ENCODE measurements at places on chromosomes 11 and 22.

GRCh38 chr22:47160781-47161520, 398.5 kb downstream of the TBC1D22A start:
- H3K27ac ChIP-seq = no peak overlapping the region
- no peaks in the 10 kb centered on the region for H3K4me1 ChIP-seq
- no peak for DNase-seq
- H3K4me3 ChIP-seq = no peak overlapping the region

DNA sequence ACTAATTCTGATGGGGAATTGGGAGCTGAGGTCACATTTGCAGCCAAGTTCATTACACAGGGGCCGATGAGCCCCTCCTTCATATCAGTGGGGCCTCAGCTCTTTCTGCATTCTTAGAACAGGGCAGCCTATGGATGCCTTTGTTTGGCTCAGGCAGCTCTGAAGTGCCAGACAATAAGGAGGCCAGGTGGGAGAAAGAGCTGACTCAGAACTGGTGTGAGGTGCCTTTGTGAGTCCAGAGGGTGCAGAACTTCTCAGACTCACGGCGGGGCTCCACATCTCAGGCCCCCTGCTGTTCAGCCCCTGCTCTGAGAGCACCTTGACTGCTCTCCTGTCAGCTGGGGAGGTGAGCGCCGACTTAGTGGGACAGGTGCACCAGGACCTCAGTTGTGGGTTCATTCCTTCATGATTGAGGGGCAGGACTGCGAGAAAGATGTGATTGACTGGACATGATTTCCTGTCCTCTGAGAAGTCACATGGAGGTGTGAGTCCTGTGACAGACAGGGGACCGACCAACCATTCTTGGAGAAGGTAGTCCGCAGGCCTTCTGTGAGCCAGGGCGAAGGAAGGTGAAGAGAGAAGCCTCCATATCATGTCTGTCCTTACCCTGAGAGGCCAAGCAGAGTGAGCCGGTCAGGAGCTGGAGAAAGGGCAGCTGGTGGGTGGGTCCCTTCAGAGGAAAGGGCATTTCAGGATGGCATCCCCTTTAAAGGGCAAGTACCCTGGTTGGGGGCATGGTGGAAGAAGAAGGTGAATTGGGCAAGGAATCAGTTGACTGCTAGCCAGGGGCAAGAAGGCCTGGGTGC, 245.0 kb upstream of the TBCEL start:
- H3K4me3 ChIP-seq = no peak overlapping the region
- H3K27ac ChIP-seq = no peak overlapping the region
- H3K4me1 ChIP-seq = no peaks in the 10 kb centered on the region
- H3K36me3 ChIP-seq = no peaks in the 10 kb centered on the region
- H3K27me3 ChIP-seq = no peaks in the 10 kb centered on the region

- H3K36me3 ChIP-seq = peaks cover 32% of the 10 kb centered on the region
- no peak for DNase-seq
- no peaks in the 10 kb centered on the region for H3K4me1 ChIP-seq
- no peaks in the 10 kb centered on the region for H3K27me3 ChIP-seq
- H3K27ac ChIP-seq = no peak overlapping the region
Observed at GRCh38 chr22:41659941-41660340, 28.7 kb downstream of the SNU13 start.

- H3K4me3 ChIP-seq = peak overlapping the region; percentile 2
- H3K27me3 ChIP-seq = no peaks in the 10 kb centered on the region
- peaks cover 46% of the 10 kb centered on the region for H3K4me1 ChIP-seq
- H3K27ac ChIP-seq = peak overlapping the region; percentile 96
Observed at GRCh38 chr22:24975813-24976341, 23.4 kb downstream of the KIAA1671 start.

- H3K4me1 ChIP-seq = peaks cover 26% of the 10 kb centered on the region
- no peaks in the 10 kb centered on the region for H3K36me3 ChIP-seq
- DNase-seq = no peak
- H3K4me3 ChIP-seq = no peak overlapping the region
- H3K27ac ChIP-seq = no peak overlapping the region
- no peaks in the 10 kb centered on the region for H3K27me3 ChIP-seq
Observed at GRCh38 chr11:119853581-119854360, 124.8 kb upstream of the NECTIN1 start.

- peaks cover 100% of the 10 kb centered on the region for H3K27me3 ChIP-seq
- H3K27ac ChIP-seq = no peak overlapping the region
- H3K4me3 ChIP-seq = no peak overlapping the region
- DNase-seq = no peak
Observed at GRCh38 chr11:124863826-124864165, 1.4 kb upstream of the ROBO3 start.

- H3K4me1 ChIP-seq = peaks cover 67% of the 10 kb centered on the region
- H3K27ac ChIP-seq = peak overlapping the region; percentile 100
- H3K36me3 ChIP-seq = no peaks in the 10 kb centered on the region
- peak overlapping the region; percentile 97 for H3K4me3 ChIP-seq
Observed at GRCh38 chr11:118789501-118790356, 1.2 kb downstream of the DDX6 start.

DNA sequence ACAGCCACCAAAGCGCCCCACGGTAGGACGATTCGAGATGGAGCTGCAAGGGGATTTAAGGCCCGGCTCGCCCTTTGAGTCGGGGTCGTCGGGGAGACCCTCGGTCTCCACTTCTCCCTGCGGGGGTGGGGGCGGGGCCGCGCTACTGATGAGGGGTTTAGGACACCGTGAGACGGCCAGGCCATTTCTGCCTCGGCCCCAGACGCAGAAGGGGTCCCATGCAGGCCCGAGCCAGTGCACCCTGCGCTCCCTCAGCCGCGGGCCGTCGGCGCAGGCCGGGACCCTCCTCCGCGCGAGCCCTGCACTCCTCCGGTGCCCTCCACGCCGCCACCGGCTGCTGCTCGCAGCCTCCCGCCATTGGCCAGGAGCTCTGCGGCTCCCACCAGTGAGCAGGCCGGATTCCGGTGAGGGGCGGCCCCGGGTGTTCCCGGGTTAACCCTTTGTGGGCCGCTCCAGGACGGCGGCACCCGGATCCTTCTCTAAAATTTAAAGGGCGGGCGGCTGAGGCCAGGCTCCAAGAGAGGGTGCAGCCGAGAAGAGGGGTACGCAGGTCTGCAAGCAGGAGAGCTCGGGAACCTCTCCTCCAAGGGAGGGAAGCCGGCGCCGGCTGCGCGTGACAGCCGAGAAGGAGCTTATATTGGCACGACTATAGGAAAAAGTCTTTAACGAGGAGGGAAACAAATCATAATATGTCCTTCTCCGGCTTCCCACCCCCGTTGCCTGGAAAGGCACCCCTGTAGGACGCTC, 18.0 kb downstream of the CREB3L1 start:
- H3K27me3 ChIP-seq = peaks cover 5% of the 10 kb centered on the region
- no peak overlapping the region for H3K27ac ChIP-seq
- H3K4me1 ChIP-seq = peaks cover 27% of the 10 kb centered on the region
- no peaks in the 10 kb centered on the region for H3K36me3 ChIP-seq
- peak overlapping the region; percentile 49 for H3K4me3 ChIP-seq

DNA sequence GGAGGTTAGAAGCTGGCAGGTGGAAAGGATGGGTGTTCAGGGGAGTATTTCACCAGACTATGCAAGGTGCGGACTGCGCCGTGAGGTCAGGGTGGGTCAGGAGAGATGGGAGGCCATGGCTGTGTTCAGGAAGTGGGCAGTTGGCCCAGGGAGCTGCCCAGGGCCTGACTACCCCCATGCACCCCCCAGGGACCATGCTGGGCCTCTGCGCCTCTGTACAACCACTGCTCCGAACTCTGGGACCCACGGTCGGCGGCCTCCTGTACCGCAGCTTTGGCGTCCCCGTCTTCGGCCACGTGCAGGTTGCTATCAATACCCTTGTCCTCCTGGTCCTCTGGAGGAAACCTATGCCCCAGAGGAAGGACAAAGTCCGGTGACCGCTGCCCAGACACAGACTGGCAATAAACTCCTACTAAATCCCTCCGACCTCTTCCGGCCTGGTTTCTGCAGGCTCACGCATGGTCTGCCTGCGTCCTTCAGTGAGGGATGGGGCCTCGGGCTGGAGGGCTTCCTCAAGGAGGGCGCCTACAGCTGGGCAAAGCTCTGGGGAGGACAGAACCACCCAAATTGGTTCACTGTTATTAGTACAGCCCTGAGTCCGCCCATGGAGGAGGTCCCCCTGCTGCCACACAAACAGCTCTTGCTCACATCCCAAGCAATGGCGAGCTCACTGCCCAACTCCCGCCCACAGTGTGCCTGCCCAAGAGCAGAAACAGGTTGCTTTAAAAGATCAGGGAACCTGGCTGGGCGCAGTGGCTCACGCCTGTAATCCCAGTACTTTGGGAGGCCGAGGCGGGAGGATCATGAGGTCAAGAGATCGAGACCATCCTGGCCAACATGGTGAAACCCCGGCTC, 4.2 kb downstream of the PHLDA2 start:
- no peak overlapping the region for H3K4me3 ChIP-seq
- no peaks in the 10 kb centered on the region for H3K36me3 ChIP-seq
- DNase-seq = no peak
- H3K4me1 ChIP-seq = peaks cover 20% of the 10 kb centered on the region
- H3K27me3 ChIP-seq = no peaks in the 10 kb centered on the region

- DNase-seq = no peak
- H3K27ac ChIP-seq = peak overlapping the region; percentile 52
- no peak overlapping the region for H3K4me3 ChIP-seq
- H3K27me3 ChIP-seq = no peaks in the 10 kb centered on the region
- no peaks in the 10 kb centered on the region for H3K36me3 ChIP-seq
Observed at GRCh38 chr11:94938095-94939055, 35.0 kb downstream of the CWC15 start.

DNA sequence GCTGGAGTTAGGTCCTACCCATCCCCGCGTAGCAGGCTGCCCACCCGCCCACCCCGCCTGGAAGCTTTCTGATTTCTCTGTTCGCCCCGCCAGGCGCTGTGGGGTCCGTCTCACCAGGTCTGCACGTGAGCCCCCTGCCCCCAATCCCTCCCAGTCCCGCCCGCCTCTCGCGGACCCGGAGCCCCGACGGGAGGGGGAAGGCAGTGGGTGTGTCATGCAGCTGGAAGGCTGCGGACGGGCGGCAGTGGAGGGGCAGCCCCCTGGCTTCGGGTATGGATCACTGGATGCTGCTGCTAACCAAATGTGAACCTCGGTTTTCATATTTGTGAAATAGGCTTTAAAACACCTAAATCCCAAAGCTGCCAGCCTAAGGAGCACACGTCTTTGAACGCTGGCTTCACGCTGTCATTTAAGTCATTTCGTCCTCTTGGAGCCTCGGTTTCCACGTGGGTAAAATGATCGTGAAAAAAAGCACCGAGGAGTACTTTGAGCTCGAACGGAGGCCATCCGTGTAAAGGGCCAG, 568 bp upstream of the BIK start:
- no peak for DNase-seq
- peaks cover 58% of the 10 kb centered on the region for H3K27me3 ChIP-seq
- no peaks in the 10 kb centered on the region for H3K36me3 ChIP-seq
- H3K27ac ChIP-seq = no peak overlapping the region
- H3K4me3 ChIP-seq = peak overlapping the region; percentile 48

DNA sequence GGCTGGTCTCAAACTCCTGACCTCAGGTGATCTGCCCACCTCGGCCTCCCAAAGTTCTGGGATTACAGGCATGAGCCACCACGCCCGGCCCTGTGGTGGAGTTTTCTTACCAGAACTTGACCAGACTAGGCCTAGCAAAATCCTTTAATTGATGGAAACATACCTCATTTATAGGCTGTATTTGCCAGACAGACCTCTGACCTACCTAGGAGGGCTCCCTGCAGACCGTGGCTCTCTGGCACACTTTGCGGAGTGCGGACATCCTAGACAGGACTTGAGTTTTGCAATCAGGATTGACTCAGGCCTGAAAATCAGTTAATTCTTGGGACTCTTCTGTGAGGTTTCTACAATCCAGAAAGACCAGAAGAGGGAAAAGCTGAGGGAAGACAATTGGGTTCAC, 53.1 kb downstream of the FEZ1 start:
- no peak for DNase-seq
- no peaks in the 10 kb centered on the region for H3K27me3 ChIP-seq
- H3K4me3 ChIP-seq = no peak overlapping the region
- H3K36me3 ChIP-seq = peaks cover 18% of the 10 kb centered on the region
- H3K4me1 ChIP-seq = no peaks in the 10 kb centered on the region
- H3K27ac ChIP-seq = no peak overlapping the region

DNA sequence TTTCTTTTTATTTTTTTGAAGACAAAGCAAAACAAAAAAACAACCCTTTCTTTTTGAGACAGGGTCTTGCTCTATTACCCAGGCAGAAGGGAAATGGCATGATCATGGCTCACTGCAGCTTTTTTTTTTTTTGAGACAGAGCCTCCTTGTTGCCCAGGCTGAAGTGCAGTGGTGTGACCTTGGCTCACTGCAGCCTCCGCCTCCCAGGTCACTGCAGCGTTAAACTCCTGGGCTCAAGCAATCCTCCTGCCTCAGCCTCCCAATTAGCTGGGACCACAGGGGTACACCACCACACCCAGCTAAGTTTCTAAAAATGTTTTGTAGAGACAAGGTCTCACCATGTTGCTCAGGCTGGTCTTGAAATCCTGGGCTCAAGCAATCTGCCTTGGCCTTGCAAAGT, 124.6 kb downstream of the ABTB2 start:
- no peaks in the 10 kb centered on the region for H3K4me1 ChIP-seq
- H3K4me3 ChIP-seq = no peak overlapping the region
- H3K27me3 ChIP-seq = no peaks in the 10 kb centered on the region
- no peak for DNase-seq
- no peaks in the 10 kb centered on the region for H3K36me3 ChIP-seq
- no peak overlapping the region for H3K27ac ChIP-seq

- H3K4me3 ChIP-seq = no peak overlapping the region
- no peak for DNase-seq
- H3K4me1 ChIP-seq = peaks cover 43% of the 10 kb centered on the region
- H3K36me3 ChIP-seq = no peaks in the 10 kb centered on the region
Observed at GRCh38 chr11:15969701-15970329, 386.5 kb downstream of the SOX6 start.

DNA sequence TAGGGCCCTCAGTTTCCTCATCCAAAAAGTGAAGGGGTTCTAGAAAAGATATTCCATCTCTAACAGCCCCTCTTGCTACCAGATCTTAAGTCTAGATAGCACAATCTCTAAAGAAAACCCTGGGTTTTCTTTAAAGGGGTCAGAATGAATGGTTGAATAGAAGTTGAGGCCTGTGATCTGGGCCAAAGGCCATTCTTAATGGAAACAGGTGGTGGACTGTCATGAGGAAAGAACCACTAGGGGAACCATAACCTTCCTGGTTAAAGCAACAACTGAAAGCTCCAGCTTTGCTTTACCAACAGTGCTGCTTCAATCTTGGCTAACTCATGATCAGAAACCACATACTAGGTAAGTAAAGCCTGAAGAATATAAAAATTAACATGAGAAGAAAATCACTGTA, 1.8 kb downstream of the CELF1 start:
- DNase-seq = no peak
- peak overlapping the region; percentile 95 for H3K4me3 ChIP-seq
- H3K4me1 ChIP-seq = peaks cover 57% of the 10 kb centered on the region
